ENCODE measurements at places on chromosomes 3 and 15.

DNA sequence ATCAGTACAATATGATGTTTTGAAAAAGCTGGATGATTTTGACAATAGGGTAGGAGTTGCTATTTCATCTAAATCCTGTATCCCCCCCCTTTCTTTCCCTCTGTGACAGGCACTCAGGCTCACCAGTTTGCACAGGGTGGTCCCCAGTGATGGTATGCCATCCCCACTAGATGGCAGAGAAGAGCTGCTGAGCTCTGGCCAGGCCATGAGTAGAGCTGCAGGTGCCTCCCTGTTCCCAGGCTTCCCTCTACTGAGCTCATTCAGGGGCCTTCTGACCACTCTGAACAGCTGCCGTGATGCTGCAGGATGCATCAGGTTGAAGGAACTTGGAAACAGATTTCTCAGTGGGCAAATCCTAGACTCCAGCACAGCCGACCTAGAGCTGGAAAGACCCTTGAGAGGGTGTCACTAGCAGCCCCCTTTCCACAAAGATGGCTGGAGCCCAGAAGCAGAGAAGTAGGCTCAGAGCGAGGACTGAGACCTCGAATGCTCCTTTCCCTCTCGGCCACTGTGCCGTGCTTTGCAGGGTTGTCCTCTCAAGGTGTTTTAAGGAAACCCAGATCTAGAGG lies 45.1 kb downstream of the EFCAB12 start:
- DNase-seq = no peak

- no peak for DNase-seq
Measured at GRCh38 chr3:118986734-118987133, 47.9 kb downstream of the IGSF11 start.

DNA sequence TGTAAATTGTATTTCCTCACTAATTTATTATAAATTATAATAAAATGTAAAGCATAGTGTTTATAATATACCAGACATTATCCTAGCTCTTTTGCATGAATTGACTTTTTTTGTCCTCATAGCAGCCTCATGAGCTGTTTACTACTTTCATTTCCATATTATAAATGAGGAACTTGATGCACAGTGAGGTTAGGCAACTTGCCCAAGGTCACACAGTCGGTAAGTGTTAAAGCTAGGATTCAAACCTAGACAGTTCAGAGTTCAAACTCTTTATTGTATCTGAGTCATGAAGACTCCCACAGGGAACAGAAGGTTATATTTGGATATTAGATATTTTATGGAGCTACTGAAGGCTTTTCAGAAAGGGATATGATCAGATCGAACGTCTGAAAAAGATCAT lies 322.2 kb upstream of the SATB1 start:
- no peak for DNase-seq

GRCh38 chr3:53163444-53164387 lies 2.7 kb downstream of the PRKCD start:
- no peak for DNase-seq

DNA sequence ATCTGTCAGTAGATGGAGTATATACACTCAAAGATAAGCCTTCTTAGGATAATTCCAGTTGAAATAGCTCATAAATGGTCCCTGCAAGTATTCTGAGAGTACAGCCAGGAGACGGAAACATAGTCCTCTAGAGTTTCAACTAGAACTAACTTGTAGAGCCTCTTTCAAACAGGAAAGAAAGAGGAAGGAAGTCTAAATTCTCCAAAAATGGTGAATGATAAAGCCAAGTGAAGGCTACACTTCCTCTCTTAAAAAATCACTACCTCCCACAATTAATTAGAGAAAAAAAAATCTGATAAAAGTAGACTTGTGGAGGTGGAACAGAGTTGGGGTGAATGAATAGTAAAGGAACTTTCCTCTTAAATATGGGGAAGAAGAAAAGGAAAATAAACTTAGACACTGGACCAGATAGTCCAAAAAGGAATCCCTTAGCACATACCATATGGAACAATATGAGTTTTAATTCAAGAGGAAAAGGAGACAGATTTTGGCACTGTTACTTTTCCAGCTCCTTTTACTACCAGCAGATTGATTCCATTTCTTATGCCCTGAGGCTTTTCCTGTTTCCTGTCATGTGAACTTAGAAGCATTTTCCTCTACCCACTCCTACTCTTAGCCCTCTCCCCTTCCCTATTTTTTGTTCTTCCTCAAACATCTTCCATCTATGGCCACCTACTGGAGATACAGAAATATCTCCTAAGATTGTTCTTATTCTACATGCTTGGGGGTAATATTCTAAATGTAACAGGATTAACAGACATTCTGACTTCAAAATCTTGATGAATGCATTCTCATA lies 207.6 kb downstream of the CHST2 start:
- DNase-seq = no peak

DNA sequence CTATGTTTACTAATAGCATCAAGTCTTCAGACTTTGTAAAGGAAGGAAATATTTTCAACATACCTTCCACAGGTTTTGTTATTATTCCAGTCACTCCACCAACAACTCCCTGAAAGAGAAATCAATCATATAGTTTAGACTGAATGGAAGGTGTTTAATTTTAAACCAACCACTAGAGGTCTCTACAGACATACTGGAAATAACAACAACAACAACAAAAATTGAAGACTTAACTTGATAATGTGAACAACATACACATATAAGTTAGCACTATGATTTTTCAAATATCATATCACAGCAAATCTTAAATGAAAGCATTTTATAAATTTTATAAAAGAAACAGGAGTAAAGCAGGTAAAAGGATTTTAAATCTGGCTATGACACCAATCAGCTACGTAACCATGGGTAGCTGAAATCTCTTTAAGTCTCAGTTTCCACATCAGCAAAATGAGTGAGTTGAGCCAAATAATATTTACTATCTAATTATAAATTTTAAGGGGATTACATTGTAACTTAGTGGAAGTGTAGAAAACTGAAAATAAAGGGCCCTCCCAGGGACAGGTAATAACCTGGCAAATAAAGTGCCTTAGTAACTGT lies 188.2 kb downstream of the VPS13C start:
- DNase-seq = no peak

DNA sequence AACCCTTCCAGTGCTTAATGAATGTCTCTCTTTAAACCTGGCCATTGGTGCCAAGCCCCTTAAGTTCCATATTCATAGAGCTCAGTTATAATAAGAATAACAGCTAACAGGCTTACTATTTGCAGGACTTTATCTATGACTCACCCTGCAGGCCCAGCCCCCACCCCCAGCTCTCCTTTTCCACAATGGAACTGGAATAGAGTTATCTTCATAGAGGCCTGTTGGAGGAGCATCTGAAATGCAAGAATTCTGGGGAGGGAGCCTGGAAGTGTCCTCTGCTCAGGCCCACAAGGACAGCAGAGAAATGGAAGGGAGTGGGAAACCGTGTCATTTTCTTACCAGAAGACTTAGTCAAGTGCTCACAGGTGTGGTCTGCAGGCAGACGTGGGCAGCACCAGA lies 52.8 kb downstream of the SEMA5B start:
- DNase-seq = no peak

- no peak for DNase-seq
Measured at GRCh38 chr3:154656486-154656885, 226.5 kb upstream of the GPR149 start.

DNA sequence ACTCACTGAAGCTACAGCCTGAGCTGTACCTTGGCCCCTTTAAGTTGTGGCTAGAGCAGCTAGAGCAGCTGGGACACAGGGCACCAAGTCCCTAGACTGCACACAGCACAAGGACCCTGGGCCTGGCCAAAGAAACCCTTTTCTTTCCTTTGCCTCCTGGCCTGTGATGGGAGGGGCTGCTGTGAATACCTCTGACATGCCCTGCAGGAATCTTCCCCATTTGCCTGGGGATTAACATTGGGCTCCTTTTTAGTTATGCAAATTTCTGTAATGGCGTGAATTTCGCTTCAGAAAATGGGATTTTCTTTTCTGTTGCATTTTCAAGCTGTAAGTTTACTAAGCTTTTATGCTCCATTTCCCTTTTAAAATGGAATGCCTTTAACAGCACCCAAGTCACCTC lies 611.2 kb upstream of the ARPP21 start:
- no peak for DNase-seq

- DNase-seq = peak; percentile 27
Measured at GRCh38 chr15:38084289-38084688, 149.8 kb downstream of the TMCO5A start.

DNA sequence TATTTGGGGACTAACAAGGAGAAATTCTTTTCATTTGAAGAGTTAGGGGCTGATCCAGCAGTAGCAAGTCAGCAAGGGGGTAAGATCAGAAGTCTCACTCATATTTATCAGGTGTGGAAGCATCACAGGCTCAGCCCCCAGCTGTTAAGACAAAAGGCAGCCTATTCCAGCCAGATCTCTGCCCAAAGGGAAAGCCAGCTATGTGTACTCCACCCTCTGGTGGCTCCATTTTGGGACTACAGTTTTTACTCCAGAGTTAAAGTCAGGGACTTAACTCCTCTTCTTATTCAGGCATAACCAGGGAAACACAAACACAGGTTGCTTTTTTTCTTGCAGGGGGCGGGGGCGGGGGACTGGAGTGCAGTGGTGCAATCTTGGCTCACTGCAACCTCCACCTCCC lies 19.2 kb downstream of the UBP1 start:
- DNase-seq = no peak

DNA sequence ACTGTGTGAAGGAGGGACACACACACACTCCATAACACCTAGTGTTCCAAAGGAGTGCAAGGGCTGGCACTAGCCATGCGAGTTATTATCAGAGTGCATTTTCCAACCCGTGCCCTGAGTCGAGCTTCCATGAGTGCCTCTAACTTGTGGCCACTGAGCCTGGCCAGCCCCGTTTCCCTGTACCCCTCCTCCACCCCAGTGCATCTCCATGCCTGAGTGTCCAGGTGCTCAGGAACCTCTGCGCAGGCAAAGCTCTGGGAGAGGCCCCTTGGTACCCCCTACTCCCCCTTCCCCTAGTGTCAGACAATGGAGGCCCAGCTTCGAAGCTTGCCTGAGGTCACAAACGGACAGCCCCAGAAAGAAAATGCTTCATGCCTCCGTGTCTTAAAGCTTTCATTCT lies 45.2 kb upstream of the HES1 start:
- DNase-seq = no peak

All from epithelial cell of prostate (primary cell).